ENCODE measurements at places on chromosomes 3 and 15.

- ATAC-seq: no peak
Measured at GRCh38 chr3:37899711-37900306, 38.1 kb downstream of the CTDSPL start.

DNA sequence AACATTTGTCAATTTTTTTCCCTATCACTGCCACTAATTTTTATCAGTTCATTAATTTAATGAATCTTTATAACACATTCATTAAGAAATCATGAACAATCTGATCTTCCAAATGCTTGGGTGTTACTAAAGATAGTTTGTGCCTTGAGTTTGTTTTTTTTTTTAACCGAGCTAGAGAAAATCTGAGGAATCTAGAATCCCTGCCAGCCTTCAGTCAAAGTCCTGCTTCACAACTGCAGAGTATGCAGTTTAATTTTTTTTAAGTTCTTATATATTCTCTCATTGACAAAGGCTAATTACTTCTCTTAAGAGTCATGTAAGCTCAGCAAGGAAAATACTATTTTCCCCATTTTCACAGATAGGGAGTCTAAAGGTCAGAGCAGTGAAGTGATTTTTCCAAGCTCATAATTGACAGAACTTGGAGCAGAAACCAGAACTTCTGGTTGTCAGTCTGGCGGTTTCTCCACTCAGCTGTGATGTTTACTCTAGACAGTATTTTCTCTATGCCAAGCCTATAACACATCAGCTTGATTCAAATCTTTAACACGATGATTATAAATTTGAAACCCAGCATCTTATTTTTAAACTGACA lies 55.7 kb downstream of the TNIK start:
- ATAC-seq: peak; percentile 25

DNA sequence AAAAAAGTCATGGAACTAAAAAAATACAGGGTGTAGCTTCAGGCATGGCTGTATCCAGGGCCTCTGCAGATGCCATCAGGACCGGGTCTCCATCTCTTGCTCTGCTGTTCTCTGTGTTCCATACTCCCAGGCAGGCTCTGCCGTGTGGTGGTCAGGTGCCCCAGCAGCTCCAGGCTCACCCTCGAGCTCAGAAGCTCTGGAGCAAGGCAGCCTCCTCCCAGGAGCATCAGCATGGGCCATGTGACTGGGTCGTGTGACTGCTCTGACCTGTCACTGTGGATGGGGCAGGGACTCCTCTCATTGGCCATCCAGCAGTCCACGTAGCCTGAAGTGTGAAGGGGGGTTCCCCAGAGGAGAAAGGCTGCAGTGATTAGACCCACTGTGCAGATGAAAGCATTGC lies 8.5 kb downstream of the FBLN2 start:
- ATAC-seq: no peak

- ATAC-seq: no peak
Measured at GRCh38 chr3:112745567-112746248, 101.0 kb downstream of the CD200R1L start.

DNA sequence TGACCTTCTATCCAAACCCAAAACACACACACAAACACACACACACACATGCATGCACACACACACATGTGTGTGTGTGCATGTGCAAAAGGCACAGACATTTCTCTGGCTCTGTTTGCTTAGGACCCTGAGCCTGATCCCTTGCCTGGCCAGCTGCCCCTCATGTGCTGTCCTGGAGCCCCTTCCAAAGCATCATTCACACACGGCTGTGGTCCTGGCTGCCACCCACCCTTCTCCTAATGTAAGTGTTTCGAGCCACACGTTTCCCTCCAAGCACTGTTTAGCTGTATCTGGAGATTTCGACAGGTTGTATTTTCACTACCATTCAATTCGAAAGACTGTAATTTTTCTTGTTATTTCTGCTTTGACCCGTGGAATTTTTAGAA lies 45.8 kb upstream of the KLF13 start:
- ATAC-seq: no peak

GRCh38 chr3:36124118-36124796 lies 256.0 kb upstream of the STAC start:
- no peak for ATAC-seq

DNA sequence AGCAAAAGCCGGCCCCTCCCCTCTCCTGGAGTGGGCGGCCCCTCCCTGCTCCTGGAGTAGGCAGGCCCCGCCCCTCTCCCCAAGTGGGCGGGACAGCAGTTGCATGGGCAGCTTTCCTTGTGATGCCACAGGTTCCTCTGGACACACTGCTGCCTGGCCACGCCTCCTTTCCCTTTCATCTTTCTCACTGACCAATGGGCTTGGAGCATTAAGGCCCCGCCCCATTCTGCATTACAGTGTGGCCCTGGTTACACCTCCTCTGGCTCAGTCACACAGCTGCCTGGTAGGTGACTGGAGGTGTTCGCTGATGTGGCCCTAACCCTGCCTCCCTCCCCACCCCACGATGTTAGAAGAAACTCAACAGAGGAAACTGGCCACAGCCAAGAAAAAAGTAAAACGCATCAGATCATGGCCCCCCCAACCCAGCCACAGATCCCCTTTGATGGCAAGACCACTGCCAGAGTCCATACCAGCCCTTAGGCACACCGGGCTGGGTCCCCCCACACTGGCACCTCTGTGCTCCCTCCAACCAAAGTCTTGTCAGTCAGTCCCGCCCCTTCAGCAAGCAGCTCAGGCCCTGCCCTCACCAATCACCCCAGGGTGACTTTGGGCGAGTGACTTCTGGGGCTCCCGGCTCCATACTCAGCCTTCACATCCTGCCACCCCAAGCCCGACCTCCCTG lies 84.3 kb downstream of the ADAMTS7 start:
- peak; percentile 29 for ATAC-seq

All from esophagus mucosa (tissue), 1 donor.